ENCODE measurements at places on chromosomes 1 and 21.

- no peak for DNase-seq
These were observed 350.9 kb upstream of the ADGRL2 start for GRCh38 chr1:81449786-81450185.

DNA sequence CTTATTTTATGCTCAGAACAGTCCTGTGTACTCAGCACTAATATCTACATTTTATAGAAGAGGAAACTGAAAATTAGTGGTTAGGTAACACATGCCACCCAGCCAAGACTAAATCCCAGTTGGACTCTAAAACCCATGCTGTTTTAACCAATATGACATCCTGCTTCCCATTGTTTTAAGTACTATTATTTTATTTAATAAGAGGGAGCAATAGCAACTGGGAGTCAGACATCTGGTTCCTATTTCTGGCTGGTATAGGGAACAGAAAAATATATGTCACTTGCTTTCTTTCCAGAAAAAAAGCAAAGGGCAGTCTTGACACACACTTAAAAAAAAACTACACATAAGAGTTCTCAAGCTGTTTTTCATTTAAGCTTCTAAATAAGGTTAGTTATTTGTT is 11.9 kb downstream of the KLHL12 start:
- no peak for DNase-seq

DNA sequence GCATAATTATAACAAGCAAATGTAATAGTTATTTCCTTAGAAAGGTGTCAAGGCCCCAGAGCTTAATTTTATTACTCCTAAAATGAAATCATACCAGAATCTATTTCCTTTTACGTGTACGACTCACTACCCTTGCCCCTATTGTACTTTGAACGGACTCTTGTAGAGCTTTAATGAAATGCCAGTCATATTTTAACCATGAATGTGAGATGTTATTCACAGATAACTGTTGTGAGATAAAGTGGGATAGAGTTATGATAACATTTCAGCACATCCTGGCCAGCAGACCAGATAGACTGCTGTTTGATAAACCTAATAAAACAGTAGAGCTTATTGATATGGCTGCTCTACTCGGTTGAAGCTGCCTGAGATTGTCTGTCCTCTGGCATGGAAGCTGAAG is 500.8 kb upstream of the PBX1 start:
- no peak for DNase-seq

DNA sequence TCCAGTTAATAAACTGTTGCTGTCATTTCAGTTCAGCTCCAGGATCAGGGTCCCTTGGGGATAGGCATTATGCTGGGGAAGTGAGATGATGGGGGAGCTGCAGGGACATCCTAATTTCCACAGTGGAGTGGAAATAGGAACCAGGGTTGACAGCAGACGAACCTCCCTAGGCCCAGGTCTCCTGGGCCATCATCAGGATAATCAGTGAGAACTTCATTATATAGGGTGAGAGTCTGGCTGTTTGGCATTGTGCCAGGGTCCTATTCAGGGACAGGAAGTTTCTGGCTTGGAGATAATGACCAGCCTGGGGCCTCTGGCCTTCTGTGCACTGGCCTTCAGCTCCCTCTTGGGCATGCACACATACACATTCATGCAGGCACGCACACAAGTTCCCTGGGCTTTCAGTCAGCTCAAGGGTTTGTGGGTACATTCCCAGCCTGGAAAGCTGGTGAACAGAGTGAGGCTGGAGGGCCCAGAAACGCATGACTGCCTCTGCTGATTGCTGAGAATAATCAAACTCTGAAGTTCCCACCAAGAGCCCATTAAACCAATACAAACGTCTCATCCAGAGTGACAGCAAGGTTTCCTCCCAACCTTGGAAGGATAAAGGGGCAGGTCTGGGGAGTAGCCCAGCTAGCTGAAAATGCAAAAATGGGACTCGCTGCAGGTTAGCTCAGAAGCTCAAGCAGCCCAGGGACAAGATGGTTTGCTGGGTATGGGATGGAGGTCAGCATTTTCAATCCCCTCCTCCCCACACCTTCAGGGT is 13.9 kb upstream of the LRIG2 start:
- no peak for DNase-seq

- DNase-seq = peak; percentile 81
These were observed 154.4 kb downstream of the PLPP3 start for GRCh38 chr1:56424744-56425493.

DNA sequence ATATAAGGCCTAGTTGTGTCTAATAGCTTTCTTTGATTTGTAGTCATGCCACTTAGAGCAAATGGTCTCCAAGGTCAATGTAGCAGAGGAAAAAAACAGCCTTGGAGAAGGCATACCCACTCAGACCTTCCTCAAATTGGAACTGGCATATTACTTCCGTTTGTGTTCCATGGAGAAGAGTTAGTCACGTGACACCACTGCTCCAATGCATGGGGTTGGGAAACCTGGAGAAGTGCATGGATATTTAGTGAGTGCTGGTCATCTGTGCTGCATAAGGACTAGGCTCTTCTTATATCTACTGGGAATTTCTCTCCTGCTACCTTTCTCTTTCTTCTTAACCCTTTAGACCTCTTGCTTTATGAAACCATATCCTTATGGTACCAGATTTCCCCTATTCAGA is 167.8 kb downstream of the BACH1 start:
- no peak for DNase-seq

- DNase-seq = no peak
These were observed 106.0 kb upstream of the FAM78B start for GRCh38 chr1:166272851-166273250.

DNA sequence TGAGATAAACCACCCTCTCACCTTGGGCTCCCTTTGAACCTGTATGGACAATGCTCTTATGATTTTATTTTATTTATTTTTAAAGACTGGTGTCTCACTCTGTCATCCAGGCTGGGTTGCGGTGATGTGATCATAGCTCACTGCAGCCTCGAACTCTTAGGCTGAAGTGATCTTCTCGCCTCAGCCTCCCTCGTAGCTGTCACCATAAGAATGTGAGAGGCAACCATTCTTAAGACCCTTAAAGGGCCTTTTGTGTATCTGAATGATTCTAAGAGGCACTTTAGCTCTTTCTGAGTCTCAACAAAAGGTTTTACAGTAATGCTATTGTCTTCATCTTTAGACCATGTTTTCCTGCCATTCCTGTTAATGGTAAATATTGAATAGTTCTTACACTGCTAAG is 67.0 kb downstream of the IVNS1ABP start:
- DNase-seq = no peak

DNA sequence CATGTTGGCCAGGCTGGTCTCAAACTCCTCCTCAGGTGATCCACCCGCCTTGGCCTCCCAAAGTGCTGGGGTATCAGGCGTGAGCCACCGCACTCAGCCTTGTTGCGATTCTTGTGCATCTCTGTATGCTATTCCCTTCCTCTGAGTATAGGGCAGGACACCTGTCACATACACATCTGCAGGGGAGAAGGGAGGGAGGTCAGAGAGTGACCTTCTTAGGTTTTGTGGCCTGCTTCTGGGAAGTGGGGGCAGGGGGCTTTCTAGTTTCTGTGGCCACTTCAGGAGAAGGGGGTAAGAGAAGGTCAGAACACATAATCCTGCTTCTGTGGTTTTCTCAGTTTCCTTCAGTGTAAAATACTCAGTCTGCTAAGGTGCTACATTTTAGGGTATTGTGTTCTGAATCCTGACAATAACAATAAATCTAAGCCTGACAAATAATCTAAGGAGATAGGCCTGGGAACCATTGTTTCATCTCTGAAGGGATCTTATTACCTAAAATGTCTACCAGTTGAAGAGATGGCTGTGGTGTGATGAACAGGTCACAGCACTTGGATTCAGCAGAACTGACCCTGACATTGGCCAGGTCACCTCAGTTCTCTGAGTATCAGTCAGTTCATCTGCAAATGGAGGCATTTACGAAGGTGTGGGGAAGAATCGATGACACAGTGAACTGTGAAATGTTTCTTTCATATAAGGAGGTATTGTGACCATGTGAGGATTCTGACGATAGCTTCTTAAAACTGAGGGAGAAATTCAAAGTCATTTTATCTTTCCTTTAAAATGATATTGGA is 212.6 kb upstream of the L1TD1 start:
- DNase-seq = no peak

DNA sequence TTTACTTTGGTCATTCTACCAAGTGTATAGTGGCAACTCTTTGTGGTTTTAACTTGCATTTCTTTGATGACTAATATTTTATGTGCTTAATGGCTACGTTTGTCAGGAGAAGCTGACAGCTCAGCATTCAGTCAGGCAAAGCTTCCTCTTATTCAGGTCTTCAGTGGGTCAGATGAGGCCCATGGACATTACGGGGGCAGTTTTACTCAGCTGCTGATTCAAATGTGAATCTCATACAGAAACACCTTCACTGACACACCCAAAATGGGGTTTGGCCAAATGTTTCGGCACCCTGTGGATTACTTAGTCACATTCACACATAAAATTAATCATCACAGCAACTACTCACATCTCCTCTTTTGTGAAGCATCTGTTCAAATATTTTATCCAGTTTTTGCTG is 104.9 kb upstream of the PLD5 start:
- DNase-seq = no peak

DNA sequence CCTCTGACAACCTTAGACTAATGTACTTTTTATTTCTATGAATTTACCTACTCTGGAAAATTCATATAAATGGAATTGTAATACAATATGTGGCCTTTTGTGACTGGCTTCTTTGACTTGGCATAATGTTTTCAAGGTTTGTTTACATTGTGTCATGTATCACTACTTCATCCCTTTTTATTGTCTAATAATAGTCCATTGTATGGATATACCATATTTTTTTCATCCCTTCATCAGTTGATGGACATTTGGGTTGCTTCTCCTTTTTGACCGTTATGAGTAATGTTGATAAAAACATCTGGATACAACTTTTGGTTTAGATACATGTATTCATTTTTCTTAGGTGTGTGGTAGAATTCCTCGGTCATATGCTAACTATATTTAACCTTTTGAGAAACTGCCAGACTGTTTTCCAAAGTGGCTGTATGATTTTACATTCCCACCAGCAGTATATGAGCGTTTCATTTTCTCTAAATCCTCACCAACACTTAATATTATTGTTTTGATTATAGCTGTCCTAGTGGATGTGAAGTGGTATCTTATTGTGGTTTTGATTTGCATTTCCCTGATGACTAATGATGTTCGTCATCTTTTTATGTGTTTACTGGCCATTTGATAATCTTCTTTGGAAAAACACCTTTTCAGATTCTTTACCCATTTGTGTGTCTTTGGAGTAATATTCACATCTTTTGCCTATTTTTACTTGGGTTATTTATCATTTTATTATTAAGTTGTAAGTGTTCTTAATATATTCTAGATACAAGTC is 3.5 kb downstream of the RO60 start:
- no peak for DNase-seq

GRCh38 chr1:53392460-53392859 is 64.6 kb upstream of the LRP8 start:
- DNase-seq = no peak
